ENCODE measurements at places on chromosomes 2 and 18.
A peak's percentile ranks its signal among the peaks of the same experiment; 100 is the strongest.

DNA sequence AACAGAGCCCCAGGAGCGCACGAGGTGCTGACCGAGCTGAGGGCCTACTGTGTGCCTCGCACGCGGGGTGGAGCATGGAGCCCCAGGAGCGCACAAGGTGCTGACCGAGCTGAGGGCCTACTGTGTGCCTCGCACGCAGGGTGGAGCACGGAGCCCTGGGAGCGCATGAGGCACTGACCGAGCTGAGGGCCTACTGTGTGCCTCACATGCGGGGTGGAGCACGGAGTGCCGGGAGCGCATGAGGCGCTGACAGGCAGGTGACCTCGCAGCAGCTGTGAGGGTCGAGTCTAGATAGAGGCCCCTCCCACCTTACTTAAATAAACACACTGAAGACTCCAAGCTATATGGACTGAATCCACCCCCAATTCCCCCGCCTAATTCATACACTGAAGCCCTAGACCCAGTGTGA is 60.3 kb downstream of the EIPR1 start:
- no peak for DNase-seq

GRCh38 chr2:46818141-46818621 is 97.4 kb downstream of the MCFD2 start:
- no peak for DNase-seq

DNA sequence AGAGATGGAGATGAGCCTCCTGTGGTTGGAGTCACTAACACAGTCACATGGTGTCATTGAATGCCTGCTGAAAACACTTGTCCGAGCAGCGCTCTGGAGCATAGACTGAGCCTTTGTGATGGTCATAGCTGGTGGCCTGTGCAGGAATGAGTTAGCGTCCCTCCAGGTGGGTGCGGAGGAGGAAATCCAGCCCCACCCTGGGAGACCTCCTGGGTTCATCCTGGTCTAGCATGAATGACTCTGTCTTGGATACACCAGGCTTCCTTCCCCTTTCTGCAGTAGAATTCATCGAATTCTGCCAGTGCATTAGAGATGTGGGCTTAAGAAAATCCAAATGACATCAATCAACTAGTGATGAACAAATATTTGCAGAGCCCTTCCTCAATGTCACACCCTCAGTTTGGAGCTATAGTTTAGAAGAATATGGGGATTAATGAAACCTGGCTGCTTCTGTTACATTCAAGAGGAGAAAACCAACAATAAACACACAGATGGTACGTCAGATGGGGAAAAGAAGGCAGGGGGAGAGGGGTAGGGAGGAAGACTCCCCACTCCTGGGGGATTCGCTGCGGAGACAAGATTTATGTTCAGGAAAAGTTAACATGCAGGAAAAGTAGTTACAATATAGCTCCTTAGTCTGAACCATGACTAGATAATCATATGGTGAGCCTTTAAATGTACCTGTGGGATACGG is 136.7 kb downstream of the DDX1 start:
- DNase-seq: no peak

DNA sequence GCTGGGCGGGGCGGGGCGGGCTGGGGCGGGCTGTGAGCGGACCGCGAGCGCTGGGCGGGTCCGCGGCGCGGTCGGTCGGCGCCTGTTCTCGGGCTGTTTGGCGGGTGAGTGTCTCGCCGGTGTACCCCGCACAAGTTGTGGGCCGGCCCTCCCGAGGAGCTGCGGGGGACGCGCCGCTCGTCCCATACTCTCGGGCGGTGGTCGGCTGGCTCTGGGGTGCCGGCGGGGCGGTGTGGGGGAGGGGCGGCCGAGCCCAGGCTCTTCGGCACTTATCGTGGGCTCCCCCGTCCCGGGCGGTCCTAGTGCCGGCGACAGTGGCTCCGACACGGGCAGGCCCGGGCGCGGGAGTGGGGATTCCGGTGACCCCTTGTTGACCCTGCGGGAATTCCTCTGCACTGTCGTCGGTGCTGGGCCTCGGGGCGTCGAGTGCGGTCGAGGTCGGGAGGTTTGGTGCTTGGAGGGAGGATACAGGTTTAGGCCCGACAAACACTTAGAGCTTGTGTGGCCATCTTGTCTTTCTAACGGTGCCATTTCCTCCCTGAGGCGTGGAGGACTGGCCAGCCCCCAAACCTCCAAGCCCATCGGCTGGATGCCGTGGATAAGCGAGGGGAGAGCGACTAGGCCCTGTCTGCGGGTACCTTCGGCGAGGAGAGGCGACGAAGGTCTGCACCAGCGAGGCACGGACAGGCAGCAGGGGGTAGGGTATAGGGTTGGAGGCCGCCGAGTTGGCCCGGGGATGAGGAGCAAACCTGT is at the start of gene SEPTIN2:
Gene SEPTIN2 (plus strand): TSS at position 47 of the 753 bp plus-strand sequence. CDS start 8,308 bp downstream, outside the sequence.
- peak; percentile 63 for DNase-seq

DNA sequence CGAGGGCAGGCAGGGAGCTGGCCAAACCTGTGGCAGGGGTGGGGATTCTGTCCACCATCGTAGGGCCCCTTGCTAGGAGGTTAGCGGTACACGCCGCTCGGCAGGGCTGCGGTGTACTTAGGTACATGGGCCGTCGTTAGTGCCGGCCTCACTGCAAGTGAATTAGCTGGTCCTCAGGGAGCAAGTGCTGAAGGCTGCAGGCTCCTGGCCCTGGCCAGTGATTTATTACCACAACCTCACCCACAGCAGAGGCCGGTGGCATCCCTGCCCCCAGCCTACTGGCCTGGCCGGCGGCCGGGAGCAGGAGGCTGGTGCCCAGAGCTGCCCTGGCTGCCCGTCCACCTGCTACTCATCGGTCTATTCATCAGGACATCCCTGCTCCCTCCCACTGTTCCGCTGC is 19.6 kb upstream of the PTMA start:
- no peak for DNase-seq

DNA sequence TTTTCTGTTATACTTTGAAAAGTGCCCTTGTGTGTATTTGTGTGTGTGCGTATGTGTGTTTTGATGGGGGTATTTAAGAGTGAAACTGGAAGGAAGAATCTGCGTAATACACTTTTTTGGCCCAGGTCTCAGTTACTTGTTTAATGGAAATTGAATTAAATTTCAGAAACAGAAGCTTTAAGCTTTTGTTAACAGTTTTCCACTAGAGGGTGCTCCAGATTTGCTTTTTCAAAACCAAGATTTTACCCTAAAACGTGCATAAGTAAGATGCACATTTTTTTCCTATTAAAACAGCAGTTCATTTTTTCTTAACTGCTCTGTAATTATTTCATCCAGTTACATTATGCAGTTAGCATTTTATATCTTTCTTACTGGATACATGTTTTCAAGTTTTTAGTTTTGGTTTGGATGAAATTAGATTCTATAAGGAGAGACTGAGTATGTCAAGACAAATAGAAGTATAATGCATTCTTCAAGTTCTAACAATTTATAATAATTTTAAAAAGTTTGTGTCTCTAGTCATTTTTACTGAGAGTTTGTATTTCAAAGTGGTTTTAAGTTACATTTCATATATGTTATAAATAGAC is 97.2 kb downstream of the PIK3C3 start:
- no peak for DNase-seq

DNA sequence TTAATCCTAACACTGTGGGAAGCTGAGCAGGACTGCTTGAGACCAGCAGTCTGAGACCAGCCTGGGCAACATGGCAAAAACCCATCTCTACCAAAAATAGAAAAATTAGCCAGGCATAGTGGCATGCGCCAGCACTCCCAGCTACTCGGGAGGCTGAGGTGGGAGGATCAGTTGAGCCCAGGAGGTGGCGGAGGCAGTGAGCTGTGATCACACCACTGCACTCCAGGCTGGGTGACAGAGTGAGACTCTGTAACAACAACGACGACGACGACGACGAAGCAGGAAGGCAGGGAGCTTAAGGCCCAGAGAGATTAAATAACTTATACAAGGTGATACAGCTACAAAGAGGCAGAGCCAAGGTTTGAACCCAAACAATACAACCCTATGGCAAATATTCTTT is 37.3 kb downstream of the CFAP36 start:
- DNase-seq: no peak

DNA sequence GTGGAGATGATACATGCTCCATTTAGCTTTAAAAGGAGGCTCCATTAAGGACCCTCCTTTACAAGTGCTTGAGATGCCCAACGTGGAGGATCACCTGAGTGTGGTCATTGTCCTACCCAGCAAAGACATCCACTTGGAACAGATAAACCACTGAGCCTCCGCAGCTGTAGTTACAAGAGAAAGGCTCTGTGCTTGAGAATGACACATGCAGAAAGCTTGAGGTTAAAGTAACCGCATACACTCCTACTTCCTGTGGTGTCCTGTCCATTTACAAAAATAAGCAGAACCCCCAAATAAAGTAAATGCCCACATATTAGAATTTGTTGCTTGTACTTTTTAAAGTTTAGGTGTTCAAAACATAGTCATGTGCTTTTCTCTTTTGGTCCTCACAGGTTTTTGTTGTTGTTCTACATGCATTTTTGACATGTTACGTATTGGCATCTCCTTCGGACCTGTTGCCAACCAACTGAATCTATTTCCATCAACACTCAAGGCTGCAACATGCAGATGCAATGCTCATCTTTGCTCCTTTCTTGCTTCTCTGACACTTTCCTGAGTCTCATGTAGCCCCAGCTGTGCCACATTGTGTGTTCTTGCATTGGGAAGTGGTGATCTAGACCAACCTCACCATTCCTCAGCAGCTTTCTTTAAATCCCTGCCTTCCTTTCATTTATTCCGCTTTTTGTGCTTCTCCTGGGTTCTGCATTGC is 56.0 kb downstream of the SERPINB7 start:
- DNase-seq: no peak

GRCh38 chr2:143397884-143398614 is 268.8 kb downstream of the ARHGAP15 start:
- no peak for DNase-seq

DNA sequence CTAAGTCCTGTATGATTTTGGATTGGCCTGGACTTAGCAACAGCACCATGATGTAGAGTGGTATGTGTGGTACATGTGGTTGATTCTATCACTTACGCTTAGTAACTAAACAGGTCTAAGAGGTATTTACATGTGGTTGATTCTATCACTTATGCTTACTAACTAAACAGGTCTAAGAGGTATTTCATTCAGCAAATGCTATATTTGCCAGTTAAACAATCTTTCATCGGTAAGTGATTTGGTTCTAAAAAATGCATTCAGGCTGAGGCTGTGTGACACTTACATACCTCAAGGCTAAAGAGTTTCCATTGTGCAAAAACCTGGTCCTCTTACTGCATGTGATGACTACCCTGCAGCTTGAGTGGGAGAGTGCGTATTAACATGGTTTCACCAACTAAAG is 13.1 kb downstream of the EIF4E2 start:
- DNase-seq: no peak

GRCh38 chr2:24873619-24874018 is 46.4 kb downstream of the ADCY3 start:
- no peak for DNase-seq

- no peak for DNase-seq
These were observed 3.5 kb downstream of the ATP6V1B1 start for GRCh38 chr2:70939001-70939838.

GRCh38 chr2:159521272-159521671 is 95.1 kb downstream of the BAZ2B start:
- DNase-seq: no peak

DNA sequence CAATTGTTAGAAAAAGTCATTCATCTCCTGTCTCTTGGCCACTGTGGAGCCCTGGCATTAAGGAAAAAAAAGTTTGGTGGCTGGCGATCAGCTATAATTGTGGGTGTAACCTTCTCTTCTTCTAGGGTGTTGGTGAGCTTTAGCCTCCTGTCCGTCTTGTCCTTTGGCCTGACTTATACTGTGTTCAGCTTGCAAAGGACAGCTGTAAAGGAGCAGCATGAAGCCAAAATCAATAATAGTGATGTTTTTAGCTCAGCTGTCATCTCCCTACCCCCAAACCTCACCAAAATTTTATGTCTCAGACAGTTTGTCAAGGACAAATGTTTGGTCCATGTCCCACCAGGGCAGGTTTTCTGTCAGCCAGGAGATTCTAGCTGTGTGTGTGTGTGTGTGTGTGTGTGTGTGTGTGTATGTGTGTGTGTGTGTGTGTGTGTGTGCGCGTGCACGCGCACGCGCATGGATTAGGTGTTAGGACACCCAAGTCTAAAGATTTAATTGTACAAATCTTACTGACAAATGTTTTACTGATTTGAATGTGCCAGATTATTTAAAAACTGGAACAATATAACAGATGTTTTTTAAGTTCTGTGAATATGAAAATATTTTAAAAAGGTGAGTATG is 109.2 kb downstream of the PTPRM start:
- DNase-seq: no peak

- no peak for DNase-seq
These were observed 193.9 kb upstream of the HS6ST1 start for GRCh38 chr2:128512379-128513115.

- DNase-seq: no peak
These were observed 184.2 kb downstream of the PIEZO2 start for GRCh38 chr18:10965119-10965518.

GRCh38 chr2:174614261-174614660 is 16.7 kb upstream of the WIPF1 start:
- DNase-seq: no peak
